ENCODE measurements at places on chromosomes 11 and 22.

- DNase-seq: no peak
Observed at GRCh38 chr22:30381264-30381663, 5.9 kb downstream of the RNF215 start.

DNA sequence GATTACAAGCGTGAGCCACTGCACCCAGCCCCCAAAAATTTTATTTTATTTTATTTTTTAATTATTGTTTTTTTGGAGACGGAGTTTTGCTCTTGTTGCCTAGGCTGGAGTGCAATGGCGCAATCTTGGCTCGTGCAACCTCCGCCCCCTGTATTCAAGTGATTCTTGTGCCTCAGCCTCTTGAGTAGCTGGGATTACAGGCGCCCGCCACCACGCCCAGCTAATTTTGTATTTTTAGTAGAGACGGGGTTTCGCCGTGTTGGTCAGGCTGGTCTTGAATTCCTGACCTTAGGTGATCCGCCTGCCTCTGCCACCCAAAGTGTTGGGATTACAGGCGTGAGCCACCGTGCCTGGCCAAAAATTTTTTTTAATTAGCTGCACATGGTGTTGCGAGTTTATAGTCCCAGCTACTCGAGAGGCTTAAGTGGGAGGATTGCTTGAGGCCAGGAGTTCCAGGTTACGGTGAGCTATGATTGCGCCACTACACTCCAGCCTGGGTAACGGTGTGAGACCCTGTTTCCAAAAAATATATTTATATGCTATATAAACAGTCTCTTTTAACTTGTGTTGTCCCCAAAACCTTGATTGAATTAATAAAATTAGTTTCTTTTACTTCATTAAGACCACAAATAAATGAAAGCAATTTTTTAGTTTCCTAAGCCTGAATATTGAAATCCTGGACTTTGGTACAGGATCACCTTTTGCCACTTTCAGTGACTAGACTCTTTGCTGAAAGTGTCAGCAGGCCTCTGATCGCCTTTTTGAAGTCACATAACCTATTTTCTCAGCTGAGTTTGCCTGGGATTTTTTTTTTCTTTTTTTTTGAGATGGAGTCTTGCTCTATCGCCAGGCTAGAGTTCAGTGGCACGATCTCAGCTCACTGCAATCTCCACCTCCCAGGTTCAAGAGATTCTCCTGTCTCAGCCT lies 16.2 kb downstream of the ATG13 start:
- DNase-seq: no peak

- DNase-seq: no peak
Observed at GRCh38 chr11:108601150-108601549, 7.6 kb upstream of the EXPH5 start.

DNA sequence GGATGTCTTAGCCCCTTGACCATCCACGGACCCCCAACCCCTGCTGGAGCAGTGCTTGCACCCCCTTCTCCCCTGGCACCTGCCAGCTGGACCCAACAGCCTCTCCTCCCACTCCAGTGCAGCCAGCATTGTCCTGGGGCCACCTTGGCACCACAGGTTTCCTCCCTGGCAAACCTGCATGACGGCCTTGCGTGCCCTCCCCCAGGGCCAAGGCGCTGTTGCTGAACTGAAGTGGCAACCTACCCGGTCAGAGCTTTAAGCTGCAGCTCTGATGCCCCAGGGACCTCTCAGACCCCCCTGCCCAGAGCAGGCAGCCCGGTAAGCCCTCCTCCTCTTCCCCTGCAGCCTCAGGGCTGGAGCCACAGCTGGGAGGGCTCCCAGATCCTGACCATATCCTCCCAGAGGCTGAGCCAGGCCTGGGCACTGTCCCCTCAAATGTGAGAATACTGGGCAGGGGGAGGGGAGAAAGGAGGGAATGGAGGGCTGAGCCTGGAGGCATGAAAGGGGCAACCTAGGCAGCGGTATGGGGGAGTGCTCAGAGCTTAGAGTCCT lies 1.8 kb upstream of the LRRC75B start:
- DNase-seq: no peak

DNA sequence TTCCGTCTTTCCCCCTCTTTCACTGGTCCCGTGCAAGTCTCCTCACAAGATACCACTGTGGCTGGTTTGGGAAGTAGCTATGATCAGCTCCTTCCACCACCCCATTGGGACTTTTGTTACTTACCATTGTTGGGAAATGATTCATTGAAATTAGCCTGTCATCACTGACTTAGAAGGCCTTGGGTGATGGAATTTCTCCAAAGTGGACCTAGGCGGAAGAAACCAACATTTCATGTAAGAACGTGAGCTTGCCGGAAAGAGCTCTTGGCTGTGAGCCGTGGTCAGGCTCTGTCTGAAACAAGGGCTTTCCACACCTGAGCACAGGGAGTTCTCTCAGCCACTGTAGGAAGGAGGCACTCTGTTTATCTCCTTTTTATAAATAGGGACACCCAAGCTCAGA lies 23.5 kb upstream of the CRYBB3 start:
- no peak for DNase-seq

GRCh38 chr11:109454857-109455256 lies 32.9 kb downstream of the C11orf87 start:
- no peak for DNase-seq

Measured in NCI-H2029 treated with DMSO at 0.1 percent for 48 hours (cell line).